ENCODE measurements at places on chromosomes 7 and 10.

DNA sequence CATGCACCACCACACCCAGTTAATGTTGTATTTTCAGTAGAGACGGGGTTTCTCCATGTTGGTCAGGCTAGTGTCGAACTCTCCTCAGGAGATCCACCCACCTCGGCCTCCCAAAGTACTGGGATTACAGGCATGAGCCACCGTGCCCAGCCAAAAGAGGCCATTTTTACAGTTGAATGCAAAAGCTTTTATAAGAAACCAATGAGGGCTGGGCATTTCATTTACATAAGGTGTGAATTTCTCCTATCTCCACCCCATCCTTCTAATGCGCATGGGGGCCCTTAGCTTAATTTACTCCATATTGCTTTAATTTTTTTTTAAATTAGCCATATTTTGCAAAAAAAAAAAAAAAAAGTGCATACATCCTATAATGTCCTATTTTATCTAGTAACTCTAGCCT is 25.1 kb upstream of the EIF4H start:
- no peak for DNase-seq

GRCh38 chr7:6392712-6393666 is 54.8 kb downstream of the DAGLB start:
- DNase-seq: peak; percentile 49

DNA sequence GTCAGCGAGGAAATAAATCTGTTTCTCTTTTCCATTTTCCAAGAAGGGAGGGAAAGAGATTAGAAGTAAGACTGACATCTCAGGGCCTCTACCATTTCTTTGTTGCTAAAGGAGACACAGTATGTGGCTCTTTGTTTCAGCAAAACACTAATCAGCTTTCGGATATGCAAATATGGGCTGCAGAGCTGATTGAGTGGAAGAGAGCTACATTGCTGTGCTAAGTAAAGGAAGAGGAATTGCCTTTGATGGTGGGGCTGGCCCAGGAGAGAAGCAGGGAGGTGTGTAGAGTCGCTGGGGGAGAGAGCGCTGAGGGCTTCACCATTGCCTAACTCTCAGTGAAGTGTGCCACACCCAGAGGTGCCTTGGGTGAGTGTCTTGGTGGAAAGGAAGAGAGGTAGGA is 284.8 kb downstream of the SDK1 start:
- no peak for DNase-seq

DNA sequence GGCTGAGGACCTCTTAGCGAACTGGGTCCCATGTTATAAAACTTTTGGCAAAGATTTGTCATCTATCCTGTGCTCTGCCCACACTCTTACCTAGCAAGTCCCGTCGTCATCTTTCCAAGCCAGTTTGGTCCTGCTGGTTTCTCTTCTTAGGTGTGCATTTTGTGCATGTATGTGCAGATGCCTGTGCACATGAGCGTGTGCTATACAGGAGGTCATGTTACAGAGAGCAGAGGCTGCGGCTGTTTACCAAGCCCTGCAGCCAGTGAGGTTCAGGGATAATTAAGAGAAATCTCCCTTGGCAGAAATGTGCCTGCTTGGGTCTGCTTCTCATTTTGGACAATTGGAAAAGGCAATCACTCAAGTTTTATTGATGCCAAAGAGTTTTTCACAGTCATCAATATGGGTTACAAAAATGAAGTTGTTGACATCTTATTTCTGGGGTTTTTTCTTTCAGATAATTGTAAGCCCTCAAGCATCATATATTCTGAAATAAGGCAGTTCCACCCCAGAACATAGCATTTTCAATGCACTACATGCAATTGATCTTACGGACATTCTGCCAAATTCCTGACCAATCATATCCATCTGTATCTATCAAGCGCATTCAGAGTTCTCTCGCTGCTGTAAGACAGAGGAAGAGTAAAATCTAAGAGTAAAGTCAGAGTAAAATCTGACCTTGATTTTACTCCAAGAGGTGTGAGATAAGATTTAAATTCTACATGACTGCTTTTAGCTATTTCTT is 361.4 kb upstream of the ZNF32 start:
- no peak for DNase-seq

DNA sequence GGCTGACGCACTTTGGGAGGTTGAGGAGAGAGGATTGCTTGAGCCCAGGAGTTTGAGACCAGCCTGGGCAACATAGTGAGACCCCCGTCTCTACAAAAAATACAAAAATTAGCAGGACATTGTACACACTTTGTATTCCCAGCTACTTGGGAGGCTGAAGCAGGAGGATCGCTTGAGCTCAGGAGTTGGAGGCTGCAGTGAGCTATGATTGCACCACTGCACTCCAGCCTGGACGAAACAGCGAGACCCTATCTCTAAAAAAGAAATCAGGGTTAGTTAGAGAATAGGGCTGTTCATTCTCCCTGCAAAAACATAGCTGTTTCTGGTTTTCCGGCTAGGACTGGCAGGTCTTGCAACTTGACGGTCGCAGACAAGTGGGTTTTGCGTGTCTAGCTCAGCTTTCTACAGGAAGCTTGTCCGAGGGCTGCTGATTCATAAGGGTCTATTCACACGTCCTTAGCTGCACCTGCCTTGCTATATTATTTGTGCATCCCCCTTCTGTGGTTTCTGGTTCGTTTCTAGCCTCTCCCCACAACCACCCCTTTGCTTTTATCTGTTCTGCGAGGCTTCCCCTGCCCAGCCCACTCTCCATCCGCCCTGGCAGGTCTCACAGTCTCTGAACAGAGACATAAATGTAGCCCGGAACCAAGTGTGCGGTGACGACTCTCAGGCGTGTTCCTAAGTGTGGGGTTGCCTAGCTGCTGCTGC is 10.7 kb downstream of the AMZ1 start:
- peak; percentile 77 for DNase-seq

DNA sequence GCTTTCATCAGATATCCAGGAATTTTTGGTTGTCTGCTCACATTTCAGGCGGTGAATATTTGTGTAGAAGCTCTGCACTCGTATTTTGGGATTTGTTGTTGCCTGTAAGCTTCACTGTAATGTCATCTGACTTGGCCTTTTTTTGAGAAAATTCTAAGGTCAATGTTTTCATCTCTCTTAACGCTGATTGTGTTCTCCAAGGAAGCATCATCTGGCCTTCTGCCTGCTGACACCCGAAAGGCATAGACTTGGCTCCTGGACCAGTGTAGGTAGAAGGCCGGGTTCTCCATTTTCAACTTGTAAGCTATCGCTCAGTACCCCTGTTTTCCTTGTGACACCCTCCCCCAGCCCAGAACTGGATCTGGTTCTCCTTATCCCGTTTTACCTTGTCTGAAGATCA is 44.2 kb downstream of the SLC13A1 start:
- DNase-seq: no peak

All from CD4-positive, alpha-beta T cell treated with Interleukin-15 for 4 hours (primary cell).